ENCODE measurements at places on chromosomes 7 and 10. TPM values are rescaled to one million over a fixed set of nuclear protein-coding genes. Genes with fewer than 3 reads are reported as not detected.

Gene SLIT1
- 0.21 TPM for total RNA-seq

Gene IRF5
- total RNA-seq, result 4.6 TPM

Gene TUBB8
- not detected for total RNA-seq

Gene ANKRD7
- total RNA-seq, result not detected

Gene PON3
- 217 TPM for total RNA-seq

Gene FAM25C
- total RNA-seq, result not detected

Gene TMEM236
- 0.06 TPM for total RNA-seq

Gene HOXA2
- total RNA-seq, result not detected

Gene FZD8
- 4.6 TPM for total RNA-seq

Gene IL2RA
- not detected for total RNA-seq

Gene GRM3
- total RNA-seq, result 0.12 TPM

Gene PRLHR
- not detected for total RNA-seq

Gene GRID2IP
- not detected for total RNA-seq

Gene PVRIG
- not detected for total RNA-seq

Gene MBL2
- 68.6 TPM for total RNA-seq

Data from right lobe of liver (tissue), 6 donors.